Activated T-cell treated with anti-CD3 and anti-CD28 coated beads for 24 hours (primary cell): ENCODE measurements at places on chromosomes 12 and 14.

GRCh38 chr12:4807813-4808212 lies 87.6 kb downstream of the GALNT8 start:
- no peak for DNase-seq

DNA sequence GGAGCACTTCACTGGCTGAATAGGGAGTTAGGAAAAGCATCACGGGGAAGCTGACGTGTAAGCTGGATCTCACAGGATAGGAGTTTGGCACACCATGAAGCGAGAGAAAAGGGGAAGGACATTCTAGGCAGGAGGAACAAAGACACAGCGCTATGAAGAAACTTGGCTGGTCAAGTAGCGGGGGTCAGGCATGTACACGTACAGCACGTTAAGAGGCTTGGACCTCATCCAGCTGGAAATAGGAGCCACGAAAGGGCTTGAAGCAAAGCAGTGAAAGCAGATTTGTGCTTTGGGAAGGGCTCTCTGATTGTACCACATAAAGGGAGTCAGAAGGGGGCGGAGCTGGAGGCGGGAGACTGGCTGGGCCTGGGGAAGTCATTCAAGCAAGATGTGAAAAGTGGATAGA lies 19.6 kb upstream of the GALNT8 start:
- DNase-seq = no peak

DNA sequence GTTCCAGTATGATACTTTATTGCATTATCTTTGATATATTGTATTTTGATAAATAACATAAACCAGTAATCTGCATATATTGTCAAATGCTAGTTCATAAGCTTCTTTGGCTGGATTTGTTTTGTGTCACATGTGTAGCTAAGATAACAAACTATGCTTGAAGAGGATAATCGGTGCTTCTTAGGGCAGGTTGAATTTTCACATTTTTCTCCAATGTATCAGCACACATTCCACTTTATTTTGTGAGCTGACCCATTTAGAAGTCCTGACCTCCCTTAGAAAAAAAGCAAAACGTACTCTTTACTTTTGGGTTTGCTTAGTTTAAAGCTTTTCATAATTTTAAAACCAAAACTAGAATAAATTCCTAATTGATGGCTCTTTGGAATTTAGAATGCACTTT lies 277.7 kb upstream of the DDHD1 start:
- no peak for DNase-seq

DNA sequence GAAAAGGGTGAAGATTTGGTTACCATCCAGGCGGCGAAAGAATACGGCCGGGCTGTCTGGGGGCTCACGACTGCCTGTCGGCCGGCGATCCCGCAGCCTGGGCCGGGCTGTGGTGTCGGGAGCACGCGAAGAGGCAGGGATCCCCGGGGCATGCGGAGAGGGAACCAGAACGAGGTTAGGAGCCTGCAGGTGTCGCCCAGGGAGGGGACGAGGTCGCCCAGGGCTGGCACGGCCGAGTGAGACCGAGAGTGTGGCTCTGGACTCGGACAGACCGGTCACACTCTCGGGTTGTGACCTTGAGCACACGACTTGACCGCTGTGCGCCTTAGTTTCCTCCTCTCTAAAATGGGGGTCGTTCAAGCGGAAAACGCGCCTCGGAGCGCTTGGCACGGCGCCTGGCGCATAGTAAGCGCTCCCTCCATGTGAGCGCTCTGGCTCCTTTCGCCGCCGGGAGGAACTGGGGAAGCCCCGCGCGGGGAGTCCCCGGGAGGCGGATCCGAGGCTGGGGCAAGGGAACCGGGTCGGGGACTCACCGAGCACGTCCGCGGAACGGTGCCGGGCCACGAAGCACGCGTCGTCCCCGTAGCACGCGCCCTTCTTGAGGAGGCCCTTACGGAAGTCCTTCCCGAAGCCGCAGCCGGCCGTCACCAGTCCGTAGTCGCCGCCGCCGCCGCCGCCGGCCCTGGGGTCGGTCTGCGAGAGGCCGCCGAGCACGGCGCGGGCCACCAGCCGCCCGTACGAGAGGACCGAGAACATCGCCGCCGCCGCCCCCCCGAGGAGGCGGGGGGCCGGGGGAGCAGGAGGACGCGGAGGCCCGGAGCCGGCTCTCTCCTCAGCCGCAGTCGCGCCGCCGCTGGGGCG lies 612 bp downstream of the PPTC7 start:
- DNase-seq = peak; percentile 78

- DNase-seq = no peak
Observed at GRCh38 chr12:10601860-10602259, 11.5 kb downstream of the MAGOHB start.

DNA sequence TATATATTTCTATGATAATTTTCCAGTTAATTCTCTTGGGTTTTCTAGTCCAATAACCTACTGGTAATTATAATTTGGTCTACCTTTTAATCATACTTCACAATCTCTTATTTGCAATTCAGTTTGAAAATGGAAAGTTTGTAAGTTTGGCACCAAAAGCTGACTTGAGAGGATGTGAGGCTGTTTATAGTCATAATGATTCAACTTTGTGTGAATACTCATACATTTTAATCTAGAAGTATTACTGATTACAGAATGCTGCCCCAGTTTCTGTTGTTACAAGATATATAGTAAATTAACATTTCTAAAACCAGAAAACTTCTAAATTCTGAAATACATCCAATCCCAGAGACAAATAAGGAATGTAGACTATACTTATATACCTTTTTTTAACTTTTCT lies 158.2 kb downstream of the SLC38A4 start:
- DNase-seq = no peak

DNA sequence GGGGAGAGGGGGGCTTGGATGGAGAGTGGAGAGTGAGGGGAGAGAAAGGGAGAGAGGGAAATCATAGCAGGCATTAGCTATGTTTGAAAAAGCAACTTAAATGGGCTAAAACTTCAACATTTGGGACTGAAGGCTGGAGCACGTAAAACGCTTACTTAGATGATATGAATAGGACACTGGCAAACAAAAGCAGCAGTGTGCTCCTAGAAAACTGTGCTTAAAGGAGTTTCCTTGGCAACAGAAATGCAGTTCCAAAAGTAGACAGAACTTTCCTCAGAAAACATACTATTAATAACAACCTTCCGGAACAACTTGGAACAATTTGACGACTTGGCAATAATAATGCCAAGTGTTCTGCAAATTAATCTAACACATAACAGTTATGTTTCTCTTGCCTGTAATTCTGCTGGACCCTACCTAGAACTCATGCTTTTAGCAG lies 235.5 kb upstream of the NPAS3 start:
- DNase-seq = no peak

DNA sequence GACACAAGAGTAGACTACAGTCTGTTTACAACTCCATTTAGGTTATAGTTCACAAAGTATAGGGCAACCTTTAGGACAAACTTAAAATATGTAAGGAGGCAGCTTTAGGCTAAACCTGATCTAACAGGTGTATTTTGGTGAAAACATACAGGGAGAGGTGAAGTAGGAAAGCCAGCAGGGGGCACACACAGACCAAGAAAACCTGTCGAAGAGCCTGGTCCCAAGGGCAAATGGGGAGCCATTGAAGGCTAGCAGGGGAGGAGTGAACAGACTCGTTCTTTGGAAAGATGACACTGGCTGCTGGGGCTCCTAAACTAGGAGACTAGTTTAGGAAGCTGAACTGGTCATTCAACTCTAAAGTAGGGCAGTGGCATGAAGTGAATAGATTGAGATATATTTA lies 138.8 kb upstream of the WSCD2 start:
- peak; percentile 4 for DNase-seq

GRCh38 chr12:131882804-131883520 lies 11.5 kb upstream of the ULK1 start:
- no peak for DNase-seq

DNA sequence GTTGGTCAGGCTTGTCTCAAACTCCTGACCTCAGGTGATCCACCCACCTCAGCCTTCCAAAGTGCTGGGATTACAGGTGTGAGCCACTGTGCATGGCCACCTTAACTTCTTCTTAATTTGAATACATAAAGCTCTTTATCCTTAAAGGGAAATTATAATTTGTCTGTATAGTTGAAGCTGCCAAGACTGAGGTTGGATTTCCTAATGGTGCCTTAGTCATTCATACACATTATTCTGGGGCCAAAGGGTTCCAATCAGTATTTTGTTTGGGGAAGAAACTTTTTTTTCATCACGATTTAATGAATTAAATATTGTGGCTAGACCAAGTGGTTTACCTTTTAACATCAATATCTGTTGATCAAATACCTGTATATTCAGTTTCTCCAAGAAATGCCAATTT lies 135.9 kb downstream of the SYT1 start:
- no peak for DNase-seq

GRCh38 chr12:47321436-47321835 lies 241.7 kb upstream of the AMIGO2 start:
- DNase-seq = no peak

GRCh38 chr12:103530307-103531066 lies 34.7 kb upstream of the C12orf42 start:
- no peak for DNase-seq

GRCh38 chr14:22536853-22537338 lies 52.1 kb downstream of the DAD1 start:
- DNase-seq = peak; percentile 87

- no peak for DNase-seq
Observed at GRCh38 chr12:124993626-124994436, at the start of gene BRI3BP. Gene BRI3BP, plus strand, starts transcription at chr12:124993645. Its CDS starts 146 bp downstream, at chr12:124993791.

DNA sequence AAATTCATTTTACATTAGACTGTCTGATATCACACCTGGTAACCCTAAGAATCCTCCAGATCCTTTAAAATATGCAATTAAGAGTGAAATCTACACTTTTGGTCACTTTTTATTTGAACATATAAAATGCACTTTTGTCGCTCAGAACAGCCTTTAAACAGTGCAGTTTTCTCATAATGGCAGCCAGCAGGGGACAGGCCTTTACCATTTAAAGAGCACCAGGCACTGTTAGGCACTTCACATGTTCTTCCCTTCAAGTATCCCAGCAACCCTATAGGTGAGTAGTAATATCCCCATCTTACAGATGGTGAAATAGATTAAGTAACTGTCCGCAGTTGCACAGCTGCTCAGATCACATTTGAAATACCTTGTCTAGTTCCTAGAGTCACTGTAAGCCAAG lies 11.3 kb upstream of the SAMD4A start:
- no peak for DNase-seq

GRCh38 chr12:54017027-54017788 lies 8.4 kb downstream of the HOXC8 start:
- no peak for DNase-seq

- DNase-seq = no peak
Observed at GRCh38 chr14:70082394-70082793, 106.4 kb downstream of the SLC8A3 start.

- DNase-seq = no peak
Observed at GRCh38 chr12:95118788-95119179, 45.4 kb upstream of the NR2C1 start.

- DNase-seq = no peak
Observed at GRCh38 chr12:46579474-46579873, 206.9 kb upstream of the SLC38A2 start.

DNA sequence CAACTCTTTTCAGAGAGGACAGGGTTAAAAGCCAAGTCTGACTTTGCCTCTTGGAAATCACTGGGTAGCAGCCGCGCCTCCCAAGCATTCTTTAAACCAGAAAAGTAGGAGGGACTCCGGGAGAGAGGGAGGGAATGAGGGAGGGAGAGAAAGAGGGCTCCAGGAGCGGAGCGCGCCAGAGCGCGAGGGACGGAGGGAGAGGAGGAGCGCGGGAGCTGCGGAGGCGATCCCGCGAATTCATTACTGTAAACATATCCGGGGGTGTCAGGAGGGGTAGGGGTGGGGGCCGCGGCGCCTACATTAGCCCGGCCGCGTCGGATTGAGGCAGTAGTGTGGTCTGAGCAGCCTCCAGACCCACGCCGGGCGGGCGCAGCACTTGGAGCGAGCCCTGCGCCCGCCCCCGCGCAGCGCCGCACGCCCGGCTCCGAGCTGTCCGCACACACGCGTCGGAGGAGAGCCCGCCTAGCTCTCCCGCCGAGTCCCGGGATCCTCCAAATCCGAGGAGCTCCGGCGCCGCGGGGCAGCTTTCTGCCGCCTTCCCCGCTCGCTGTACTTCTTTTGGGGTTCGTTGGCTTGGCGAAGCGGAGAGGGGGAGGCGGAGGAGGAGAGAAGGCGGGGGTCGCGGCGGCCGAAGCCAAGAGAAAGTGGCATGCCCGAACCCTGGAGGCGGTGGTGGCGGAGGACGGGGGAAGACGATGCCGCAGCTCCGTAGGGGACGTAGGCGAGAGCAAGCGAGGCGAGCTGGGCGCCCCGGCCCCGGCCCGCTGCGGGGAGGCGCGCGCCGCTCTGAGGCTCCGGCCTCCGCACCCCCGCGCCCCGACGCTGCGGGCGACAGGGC lies 3.3 kb downstream of the FLRT2 start:
- no peak for DNase-seq

DNA sequence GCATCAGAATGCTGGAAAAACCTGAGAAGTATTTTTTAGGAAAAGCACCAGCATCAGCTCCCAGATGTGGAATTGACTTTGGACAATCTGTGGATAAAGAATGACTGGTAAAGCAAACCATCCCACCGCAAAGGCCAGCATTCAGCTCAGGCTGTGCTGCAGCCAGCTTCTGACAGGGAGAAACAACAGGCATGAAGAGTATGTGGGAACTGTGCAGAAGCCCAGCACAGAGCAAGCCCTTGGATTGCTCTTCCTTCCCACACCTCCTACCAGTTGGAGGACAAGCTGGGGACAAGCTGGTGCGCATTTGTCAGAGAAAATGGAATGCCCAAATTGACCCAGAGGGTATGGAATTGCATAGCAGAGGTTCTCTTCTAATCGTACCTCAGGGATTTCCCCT lies 228.1 kb downstream of the ANO2 start:
- DNase-seq = no peak

- DNase-seq = no peak
Observed at GRCh38 chr14:45246691-45247090, 6.3 kb downstream of the MIS18BP1 start.

- DNase-seq = no peak
Observed at GRCh38 chr12:22744197-22744596, 119.2 kb downstream of the ETNK1 start.

DNA sequence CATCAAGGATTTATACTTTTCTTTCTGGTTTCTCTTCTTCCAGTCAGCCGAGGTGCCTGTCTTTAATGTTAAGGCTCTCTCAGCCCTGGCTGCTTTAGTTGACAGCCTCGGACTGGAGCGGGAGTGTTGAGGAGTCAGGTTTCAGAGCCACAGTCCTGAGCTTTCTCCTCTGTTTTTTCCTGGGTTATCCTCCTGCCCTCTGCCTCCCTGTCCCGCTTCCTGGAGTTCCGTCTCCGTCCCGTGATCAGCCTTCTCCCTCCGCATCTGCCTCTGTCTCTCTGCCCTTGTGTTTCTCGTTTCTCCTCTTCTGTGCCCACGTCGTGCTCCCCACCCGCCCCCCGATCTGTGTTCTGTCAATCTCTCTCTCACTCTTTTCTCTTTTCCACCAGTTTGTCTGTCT lies 33.0 kb downstream of the IQSEC3 start:
- DNase-seq = no peak

- DNase-seq = peak; percentile 59
Observed at GRCh38 chr14:104650057-104650980, 39.1 kb upstream of the INF2 start.

- no peak for DNase-seq
Observed at GRCh38 chr12:6116471-6117021, 7.9 kb downstream of the VWF start.

DNA sequence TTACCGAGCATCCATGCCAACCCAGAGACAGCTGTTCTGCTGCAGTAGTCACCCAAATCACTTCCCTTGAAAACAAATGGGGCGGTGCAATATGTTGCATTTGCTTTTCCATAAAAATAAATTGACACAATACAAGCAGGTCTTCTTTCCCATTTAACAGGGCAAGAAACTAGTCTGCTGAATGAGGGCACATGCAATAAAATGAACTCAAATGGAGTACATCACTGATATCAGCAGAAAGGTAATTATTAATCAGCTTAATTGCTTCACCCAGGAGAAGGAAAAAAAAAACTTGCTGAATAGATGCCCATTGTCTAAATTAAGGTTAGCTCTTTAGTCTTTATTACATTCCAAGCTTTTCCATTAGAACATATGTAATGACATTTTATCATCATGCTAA lies 175.1 kb upstream of the GZMB start:
- DNase-seq = no peak
